A549 treated with GW870086 at 1 μM for 4 hours (cell line): ENCODE measurements at places on chromosomes 5 and 9. TPM values are rescaled to one million over a fixed set of nuclear protein-coding genes. Genes with fewer than 3 reads are reported as not detected.

Gene FOXD4
- total RNA-seq: 0.24 to 0.83 TPM (median 0.44 TPM) in 5 replicates

Gene PCDHGA10
- total RNA-seq: 0.02 TPM in 1 of 5 replicates, not detected in the others

Gene DDX4
- total RNA-seq: not detected in 5 replicates

Gene JAKMIP2
- not detected in 5 replicates for total RNA-seq

Gene PTGS1
- 1.0 to 1.8 TPM (median 1.4 TPM) in 5 replicates for total RNA-seq

Gene PCDHA12
- total RNA-seq: 2.5 to 3.4 TPM (median 3.1 TPM) in 5 replicates

Gene THBS4
- total RNA-seq: 0.28 TPM in 1 of 5 replicates, not detected in the others

Gene ATOSB
- total RNA-seq: 8.1 to 13.4 TPM (median 10.5 TPM) in 5 replicates

Gene TMEM215
- total RNA-seq: 0.03 TPM in 2 of 5 replicates, not detected in the others

Gene SLIT3
- total RNA-seq: 13.4 to 18.4 TPM (median 16.4 TPM) in 5 replicates

Gene ZDHHC11B
- total RNA-seq: 1.0 to 1.6 TPM (median 1.3 TPM) in 5 replicates

Gene PLPPR1
- not detected in 5 replicates for total RNA-seq

Gene SPATA31D4
- total RNA-seq: not detected in 5 replicates

Gene GLRA1
- total RNA-seq: not detected in 5 replicates

Gene CEL
- 0.46 to 0.71 TPM (median 0.63 TPM) in 5 replicates for total RNA-seq

Gene HAVCR2
- 0.22 to 0.39 TPM (median 0.30 TPM) in 5 replicates for total RNA-seq
